Progenitor cell of endocrine pancreas (in vitro differentiated cells): ENCODE measurements at places on chromosomes 3 and 15. TPM values are rescaled to one million over a fixed set of nuclear protein-coding genes. Genes with fewer than 3 reads are reported as not detected.

GRCh38 chr15:57892181-57892580 lies 173.3 kb downstream of the ALDH1A2 start:
- H3K27me3 ChIP-seq: peaks cover 4% of the 10 kb centered on the region
- no peaks in the 10 kb centered on the region for H3K4me1 ChIP-seq
- no peak overlapping the region for H3K27ac ChIP-seq
- H3K4me3 ChIP-seq: no peak overlapping the region

- peaks cover 5% of the 10 kb centered on the region for H3K36me3 ChIP-seq
- no peak for DNase-seq
- peak overlapping the region; percentile 42 for H3K4me3 ChIP-seq
- H3K27ac ChIP-seq: peak overlapping the region; percentile 89
- H3K27me3 ChIP-seq: no peaks in the 10 kb centered on the region
- peaks cover 84% of the 10 kb centered on the region for H3K4me1 ChIP-seq
Observed at GRCh38 chr3:63968612-63969350, 54.5 kb downstream of the PSMD6 start.

GRCh38 chr15:92048739-92049138 lies 195.2 kb downstream of the SLCO3A1 start:
- H3K4me1 ChIP-seq: no peaks in the 10 kb centered on the region
- H3K36me3 ChIP-seq: no peaks in the 10 kb centered on the region
- no peak for DNase-seq
- H3K27ac ChIP-seq: no peak overlapping the region
- peaks cover 20% of the 10 kb centered on the region for H3K27me3 ChIP-seq

DNA sequence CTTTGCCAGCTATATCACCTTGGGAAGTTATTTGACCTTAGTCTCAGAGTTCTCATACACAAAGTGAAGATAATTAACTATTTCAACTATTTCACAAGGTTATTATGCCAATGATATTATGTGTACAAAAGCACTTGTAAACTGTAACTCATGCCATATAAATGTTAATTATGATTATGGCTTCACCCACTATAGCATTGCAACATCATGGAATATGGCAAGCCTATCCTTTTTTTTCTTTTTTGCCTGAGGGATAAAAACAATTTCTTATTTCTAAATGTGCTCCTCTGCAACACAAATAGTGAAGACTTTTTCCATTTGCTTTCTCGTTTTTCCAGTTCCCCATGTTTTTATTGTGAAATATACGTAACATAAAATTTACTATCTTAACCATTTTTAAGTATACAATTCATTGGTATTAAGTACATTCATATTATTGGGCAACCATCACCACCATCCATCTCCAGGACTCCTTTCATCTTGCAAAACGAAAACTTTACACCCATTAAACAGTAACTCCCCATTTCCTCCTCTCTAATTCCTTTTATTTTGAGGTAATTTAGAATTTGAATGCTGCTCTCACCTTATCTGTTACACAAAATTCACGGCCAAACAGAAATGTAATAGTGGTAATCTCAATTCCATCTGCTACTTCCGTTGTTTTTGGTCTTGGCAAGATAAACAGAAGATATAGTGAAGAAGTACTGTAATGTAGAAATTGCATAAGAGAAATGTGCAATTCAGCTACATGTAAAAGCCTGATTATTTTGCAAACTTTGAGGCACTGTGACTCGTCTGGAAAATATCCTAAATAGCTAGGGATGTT lies 46.3 kb downstream of the NANOGP8 start:
- H3K27ac ChIP-seq: no peak overlapping the region
- no peaks in the 10 kb centered on the region for H3K27me3 ChIP-seq
- no peak for DNase-seq
- H3K4me3 ChIP-seq: no peak overlapping the region
- H3K4me1 ChIP-seq: no peaks in the 10 kb centered on the region
- H3K36me3 ChIP-seq: no peaks in the 10 kb centered on the region

- H3K4me1 ChIP-seq: no peaks in the 10 kb centered on the region
- no peak overlapping the region for H3K27ac ChIP-seq
Observed at GRCh38 chr3:191455257-191455952, 5.6 kb upstream of the PYDC2 start.

GRCh38 chr3:152793969-152794368 lies 41.0 kb upstream of the P2RY1 start:
- H3K4me1 ChIP-seq: peaks cover 8% of the 10 kb centered on the region
- H3K4me3 ChIP-seq: no peak overlapping the region
- H3K36me3 ChIP-seq: no peaks in the 10 kb centered on the region
- no peak overlapping the region for H3K27ac ChIP-seq
- H3K27me3 ChIP-seq: no peaks in the 10 kb centered on the region

GRCh38 chr15:42461261-42461660 lies 29.7 kb downstream of the ZNF106 start:
- H3K4me1 ChIP-seq: peaks cover 7% of the 10 kb centered on the region
- H3K27me3 ChIP-seq: no peaks in the 10 kb centered on the region
- H3K36me3 ChIP-seq: peaks cover 9% of the 10 kb centered on the region
- no peak overlapping the region for H3K27ac ChIP-seq

- H3K4me1 ChIP-seq: peaks cover 2% of the 10 kb centered on the region
- H3K4me3 ChIP-seq: no peak overlapping the region
Observed at GRCh38 chr15:56199038-56199437, 44.6 kb downstream of the RFX7 start.

DNA sequence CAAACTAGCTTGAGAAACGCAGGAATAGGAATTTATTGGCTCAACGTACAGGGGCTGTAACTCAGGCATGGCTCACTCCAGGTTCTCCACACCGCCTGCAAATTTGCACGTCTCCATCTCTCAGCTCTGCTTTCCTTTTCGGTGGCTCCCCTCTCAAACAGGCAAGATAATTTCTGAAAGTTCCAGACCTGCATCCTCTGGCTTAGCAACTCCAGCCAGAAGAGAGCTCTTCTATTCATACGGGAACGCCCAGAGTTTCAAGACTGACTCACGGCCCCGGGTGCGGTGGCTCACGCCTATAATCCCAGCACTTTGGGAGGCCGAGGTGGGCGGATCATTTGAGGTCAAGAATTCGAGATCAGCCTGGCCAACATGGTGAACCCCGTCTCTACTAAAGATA lies 139.7 kb upstream of the BNIP2 start:
- H3K36me3 ChIP-seq: no peaks in the 10 kb centered on the region
- H3K4me3 ChIP-seq: no peak overlapping the region
- peaks cover 14% of the 10 kb centered on the region for H3K27me3 ChIP-seq

DNA sequence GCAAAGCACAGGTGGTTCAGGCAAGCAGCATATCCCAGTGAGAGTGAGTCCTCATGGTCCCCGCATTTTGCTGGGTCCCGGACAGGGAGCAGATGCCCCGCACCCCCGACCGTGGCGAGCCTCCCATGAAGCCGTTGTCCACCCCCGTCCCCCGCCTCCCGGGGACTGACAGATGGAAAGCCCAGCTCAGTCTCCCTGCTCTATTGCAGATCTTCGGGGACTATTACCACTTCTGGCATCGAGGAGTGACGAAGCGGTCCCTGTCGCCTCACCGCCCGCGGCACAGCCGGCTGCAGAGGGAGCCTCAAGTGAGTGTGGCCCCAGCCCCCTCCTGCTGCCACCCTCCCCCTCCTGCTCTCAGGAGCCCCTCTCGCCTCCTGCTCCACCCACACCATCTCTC lies 7.7 kb downstream of the FURIN start:
- no peaks in the 10 kb centered on the region for H3K27me3 ChIP-seq
- no peak overlapping the region for H3K4me3 ChIP-seq
- peaks cover 23% of the 10 kb centered on the region for H3K36me3 ChIP-seq
- no peak for DNase-seq
- peak overlapping the region; percentile 56 for H3K27ac ChIP-seq
- H3K4me1 ChIP-seq: peaks cover 29% of the 10 kb centered on the region

DNA sequence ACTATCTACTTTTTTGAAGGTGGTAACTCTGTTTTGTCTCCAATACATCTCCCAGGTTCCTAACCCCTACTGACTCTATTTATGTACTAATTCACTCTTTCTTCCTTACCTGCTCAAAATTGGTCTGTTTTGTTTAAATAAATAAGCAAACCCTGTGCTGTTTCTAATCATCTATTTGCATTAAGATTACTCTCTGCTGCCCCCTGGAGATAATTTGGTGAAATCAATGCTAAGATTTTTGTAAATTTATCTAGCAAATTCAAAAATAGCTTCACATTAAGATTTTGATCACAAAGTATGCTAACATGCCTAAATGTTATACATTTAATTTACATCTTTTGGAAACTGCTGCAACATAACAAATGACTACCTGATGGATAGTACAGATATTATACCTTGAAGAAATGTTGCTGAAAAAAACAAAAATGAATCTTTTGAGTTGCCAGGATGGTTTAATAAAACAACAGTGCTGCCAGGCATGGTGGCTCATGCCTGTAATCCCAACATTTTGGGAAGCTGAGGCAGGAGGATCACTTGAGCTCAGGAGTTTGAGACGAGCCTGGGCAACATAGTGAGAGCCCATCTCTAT lies 4.4 kb upstream of the CD200R1 start:
- DNase-seq: no peak
- H3K4me3 ChIP-seq: no peak overlapping the region
- no peak overlapping the region for H3K27ac ChIP-seq
- H3K4me1 ChIP-seq: peaks cover 1% of the 10 kb centered on the region
- no peaks in the 10 kb centered on the region for H3K27me3 ChIP-seq

GRCh38 chr3:159158213-159158612 lies 356.4 kb downstream of the MFSD1 start:
- no peak overlapping the region for H3K27ac ChIP-seq

GRCh38 chr3:123423031-123423430 lies 25.9 kb downstream of the ADCY5 start:
- DNase-seq: no peak
- H3K36me3 ChIP-seq: peaks cover 2% of the 10 kb centered on the region
- no peak overlapping the region for H3K4me3 ChIP-seq
- peaks cover 20% of the 10 kb centered on the region for H3K4me1 ChIP-seq
- no peaks in the 10 kb centered on the region for H3K27me3 ChIP-seq
- no peak overlapping the region for H3K27ac ChIP-seq

- H3K4me1 ChIP-seq: no peaks in the 10 kb centered on the region
- H3K4me3 ChIP-seq: no peak overlapping the region
- peaks cover 13% of the 10 kb centered on the region for H3K27me3 ChIP-seq
- H3K36me3 ChIP-seq: no peaks in the 10 kb centered on the region
- no peak overlapping the region for H3K27ac ChIP-seq
Observed at GRCh38 chr3:172513488-172513887, 9.7 kb downstream of the TNFSF10 start.

DNA sequence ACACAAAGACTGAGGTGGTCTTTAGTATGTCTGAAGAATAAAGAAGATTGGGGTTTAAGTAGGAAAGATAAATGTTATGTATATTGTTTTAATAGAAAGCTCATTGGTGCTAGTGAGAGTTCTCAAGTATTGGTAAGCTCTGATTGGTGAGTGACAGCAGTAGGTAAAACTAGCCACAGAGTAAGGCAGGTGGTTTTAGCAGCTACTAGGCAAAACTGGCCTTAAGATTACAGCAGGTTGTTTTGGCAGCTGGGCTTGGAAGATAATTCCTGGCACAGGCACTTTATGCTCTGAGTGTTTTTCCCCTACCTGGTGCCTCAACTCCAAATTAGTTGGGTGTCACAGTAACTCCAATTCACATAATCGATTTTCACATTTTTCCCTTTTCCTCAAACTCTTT lies 66.3 kb downstream of the STAG1 start:
- no peaks in the 10 kb centered on the region for H3K4me1 ChIP-seq
- H3K27ac ChIP-seq: no peak overlapping the region
- H3K27me3 ChIP-seq: no peaks in the 10 kb centered on the region
- H3K36me3 ChIP-seq: peaks cover 12% of the 10 kb centered on the region

GRCh38 chr15:29348336-29348914 lies 78.8 kb upstream of the NSMCE3 start:
- DNase-seq: no peak
- H3K27ac ChIP-seq: no peak overlapping the region
- no peak overlapping the region for H3K4me3 ChIP-seq

- peak overlapping the region; percentile 96 for H3K4me3 ChIP-seq
- peak overlapping the region; percentile 91 for H3K27ac ChIP-seq
- DNase-seq: no peak
- no peaks in the 10 kb centered on the region for H3K27me3 ChIP-seq
- H3K36me3 ChIP-seq: peaks cover 11% of the 10 kb centered on the region
Observed at GRCh38 chr3:15064299-15064834, 748 bp downstream of the MRPS25 start.

GRCh38 chr3:154872074-154872473 lies 208.0 kb upstream of the MME start:
- no peaks in the 10 kb centered on the region for H3K27me3 ChIP-seq
- H3K4me3 ChIP-seq: no peak overlapping the region
- no peaks in the 10 kb centered on the region for H3K4me1 ChIP-seq
- no peak for DNase-seq
- H3K27ac ChIP-seq: no peak overlapping the region

The CSPG4 gene
- 0.41 and 0.51 TPM in 2 replicates for total RNA-seq

The SLC28A1 gene
- not detected in 2 replicates for total RNA-seq

The SMCO1 gene
- total RNA-seq: not detected in 2 replicates

The ANKRD63 gene
- not detected in 2 replicates for total RNA-seq

The SPINK8 gene
- not detected in 2 replicates for total RNA-seq

The GNB4 gene
- total RNA-seq: 1.4 and 2.6 TPM in 2 replicates

The ARPP19 gene
- total RNA-seq: 186 and 193 TPM in 2 replicates

The ANKRD34C gene
- not detected in 2 replicates for total RNA-seq

The FAM98B gene
- total RNA-seq: 50.8 and 59.3 TPM in 2 replicates

The CCDC191 gene
- total RNA-seq: 15.6 and 15.9 TPM in 2 replicates

The C2CD4A gene
- total RNA-seq: 0.17 and 0.20 TPM in 2 replicates
